ENCODE measurements at places on chromosomes 7 and 10. TPM values are rescaled to one million over a fixed set of nuclear protein-coding genes. Genes with fewer than 3 reads are reported as not detected.
A peak's percentile ranks its signal among the peaks of the same experiment; 100 is the strongest.

DNA sequence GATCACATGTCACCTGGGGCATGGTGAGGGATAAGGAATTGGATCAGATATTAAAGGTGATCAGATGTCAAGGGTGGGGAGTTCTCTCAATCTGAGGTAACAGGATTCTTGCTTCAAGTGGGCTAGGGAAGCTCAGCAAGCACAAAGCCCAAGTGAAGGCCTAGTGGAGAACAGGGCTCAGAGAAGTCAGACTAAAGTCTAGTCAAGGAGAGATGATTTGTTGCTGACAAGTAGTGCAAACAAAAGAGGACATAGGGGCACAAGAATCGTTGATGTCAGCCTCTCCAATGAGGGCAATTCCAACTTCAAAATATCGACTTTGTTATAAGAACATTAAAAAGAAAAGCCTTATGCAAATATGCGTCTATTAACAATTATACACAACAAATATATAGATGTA is 852.8 kb upstream of the CELF2 start:
- no peak for DNase-seq

- no peak for DNase-seq
Measured at GRCh38 chr7:149006345-149006725, 22.0 kb downstream of the PDIA4 start.

Gene SLC39A12
- total RNA-seq = not detected

DNA sequence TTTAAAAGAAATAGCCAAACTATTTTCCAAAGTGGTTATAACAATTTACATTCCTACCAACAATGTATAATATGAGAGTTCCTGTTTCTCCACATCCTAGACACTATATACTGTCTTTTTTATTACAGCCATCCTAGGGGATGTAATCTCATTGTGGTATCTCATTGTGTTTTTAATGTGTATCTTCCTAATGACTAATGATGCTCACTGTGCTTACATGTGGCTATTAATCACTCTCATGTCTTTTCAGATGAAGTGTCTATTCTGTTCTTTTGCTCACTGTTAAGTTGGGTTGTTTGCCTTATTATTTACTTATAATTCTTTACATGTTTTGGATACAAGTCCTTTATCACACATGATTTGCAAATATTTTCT is 71.8 kb downstream of the ZNF438 start:
- no peak for DNase-seq

DNA sequence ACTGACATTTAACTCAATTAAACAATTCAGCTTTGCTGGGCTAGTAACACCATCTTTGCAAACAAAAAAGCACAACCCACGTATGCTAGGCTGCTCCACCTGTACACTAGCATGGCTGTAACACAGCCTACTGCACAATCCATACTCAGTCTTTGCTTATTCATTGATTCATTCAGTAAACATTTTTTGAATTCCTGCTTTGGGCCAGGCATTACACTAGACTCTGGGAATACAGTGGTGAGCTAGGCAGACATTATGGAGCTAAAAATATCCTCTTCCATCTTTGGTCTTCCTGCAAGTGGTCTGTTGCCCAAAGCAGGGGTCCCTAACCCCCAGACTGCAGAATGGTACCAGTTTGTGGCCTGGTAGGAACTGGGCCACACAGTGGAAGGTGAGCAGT is 9.9 kb downstream of the CNNM1 start:
- DNase-seq = no peak

Gene GPC2
- 0.78 TPM for total RNA-seq

DNA sequence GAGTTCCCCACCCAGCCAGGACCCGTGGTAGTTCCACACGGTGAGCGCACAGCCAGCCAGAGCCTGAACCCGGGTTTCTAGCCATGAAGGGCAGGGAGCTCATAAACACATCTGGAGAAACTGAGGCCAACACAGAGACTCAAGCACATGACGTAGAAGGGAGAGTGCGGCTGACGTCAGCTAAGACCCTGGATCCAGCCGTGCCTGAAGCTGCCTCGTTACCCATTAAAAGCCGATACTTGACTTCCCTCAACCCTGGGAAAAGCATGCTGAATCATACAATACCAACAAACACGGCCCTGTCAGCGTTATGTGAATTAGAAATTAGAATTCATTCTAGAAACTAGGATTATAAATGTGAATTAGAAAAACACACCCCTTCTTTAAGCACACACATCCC is 65.2 kb upstream of the PDGFA start:
- no peak for DNase-seq

Gene BTRC
- total RNA-seq = 33.5 TPM

- no peak for DNase-seq
Measured at GRCh38 chr10:62514079-62514693, 140.0 kb downstream of the ZNF365 start.

- DNase-seq = no peak
Measured at GRCh38 chr7:84510505-84510904, 315.9 kb upstream of the SEMA3A start.

Gene SNCG
- total RNA-seq = 10.8 TPM

- DNase-seq = no peak
Measured at GRCh38 chr10:26723016-26723415, 25.5 kb downstream of the PDSS1 start.

Gene EDRF1
- total RNA-seq = 13.8 TPM

- DNase-seq = no peak
Measured at GRCh38 chr7:46990761-46991160, 591.1 kb downstream of the TNS3 start.

Gene SYCE1
- total RNA-seq = 0.37 TPM

DNA sequence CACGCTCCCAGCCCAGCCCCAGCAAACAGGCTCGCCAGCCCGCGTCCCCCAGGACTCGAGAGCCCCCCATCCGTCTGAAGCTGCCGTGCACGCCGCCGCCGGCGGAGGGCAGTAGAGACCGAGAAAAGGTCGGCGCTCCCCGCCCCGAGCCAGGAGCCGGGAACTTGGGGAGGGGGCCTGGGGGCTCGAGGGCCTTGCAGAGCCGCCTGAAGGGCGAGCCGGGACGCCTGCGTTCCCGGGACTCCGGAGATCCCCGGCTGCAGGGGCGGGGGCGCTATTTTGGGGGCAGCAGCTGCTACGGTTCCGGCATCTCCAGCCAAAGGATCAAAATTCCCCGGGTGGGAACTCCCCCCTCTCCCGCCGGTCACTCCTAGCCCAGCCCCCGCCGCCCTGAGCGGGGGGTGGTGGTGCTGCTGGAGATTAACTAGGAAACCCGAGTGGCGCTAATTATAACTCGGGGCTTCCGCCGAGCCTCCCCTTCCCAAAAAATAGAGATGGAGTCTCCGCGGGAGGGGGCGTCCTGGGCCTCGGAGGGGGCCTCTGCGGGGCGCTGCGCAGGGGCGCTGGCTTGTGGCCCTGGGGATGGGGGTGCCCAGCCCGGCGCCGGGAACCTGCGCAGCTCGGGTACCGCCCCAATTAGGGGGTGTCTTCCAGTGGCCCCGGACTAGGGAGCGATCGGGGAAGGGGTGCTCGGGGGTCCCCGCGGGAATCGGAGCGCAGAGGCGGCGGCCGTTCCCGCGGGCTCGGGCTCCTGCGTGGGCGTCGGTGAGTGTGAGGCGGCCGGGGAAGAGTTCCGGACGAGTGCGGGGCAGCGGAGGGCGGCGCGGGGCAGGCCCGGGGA is 608 bp downstream of the ACHE start:
- DNase-seq = peak; percentile 82

DNA sequence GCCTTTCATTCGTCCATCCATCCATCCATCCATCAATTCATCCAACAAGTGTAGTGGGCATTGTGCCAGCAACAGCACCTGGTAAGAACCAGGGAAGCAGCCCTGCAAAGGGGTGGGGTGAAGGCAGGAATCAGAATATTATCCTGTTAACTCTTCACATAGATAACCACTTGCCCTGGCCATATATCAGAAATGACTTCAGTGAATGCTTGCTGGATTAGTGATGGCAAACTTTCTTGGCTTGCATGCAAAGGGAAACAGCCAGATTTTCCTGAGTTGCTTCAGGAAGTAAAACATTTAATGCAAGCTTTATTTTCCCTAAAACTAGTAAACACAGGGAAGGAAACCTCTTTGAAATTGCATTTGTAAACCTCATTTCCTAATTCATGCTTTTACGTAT is 743 bp downstream of the OR2A5 start:
- no peak for DNase-seq

Gene CAMK2B
- 95.5 TPM for total RNA-seq

Gene MYL7
- 13,263 TPM for total RNA-seq

GRCh38 chr10:91550021-91550420 is 82.8 kb downstream of the PPP1R3C start:
- no peak for DNase-seq

DNA sequence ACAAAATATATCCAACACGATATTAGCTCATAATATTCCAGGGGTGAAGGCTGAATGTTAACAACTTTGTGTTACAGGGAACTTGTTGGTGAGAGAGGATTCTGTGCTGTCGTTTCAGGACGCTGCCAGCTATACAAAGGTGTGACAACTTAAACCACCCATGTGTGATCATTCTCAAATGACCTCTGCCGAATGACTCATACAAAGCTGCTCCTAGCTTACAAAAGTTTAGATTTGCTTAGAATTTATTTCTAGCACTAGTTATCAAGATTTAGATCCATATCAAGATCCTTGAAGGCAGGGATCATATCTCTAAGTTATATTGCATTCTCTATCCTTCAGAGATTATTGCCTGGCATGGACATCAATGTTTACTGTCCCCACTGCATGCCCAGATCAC is 65.3 kb downstream of the COBL start:
- DNase-seq = no peak

Gene ODAD2
- total RNA-seq = not detected

DNA sequence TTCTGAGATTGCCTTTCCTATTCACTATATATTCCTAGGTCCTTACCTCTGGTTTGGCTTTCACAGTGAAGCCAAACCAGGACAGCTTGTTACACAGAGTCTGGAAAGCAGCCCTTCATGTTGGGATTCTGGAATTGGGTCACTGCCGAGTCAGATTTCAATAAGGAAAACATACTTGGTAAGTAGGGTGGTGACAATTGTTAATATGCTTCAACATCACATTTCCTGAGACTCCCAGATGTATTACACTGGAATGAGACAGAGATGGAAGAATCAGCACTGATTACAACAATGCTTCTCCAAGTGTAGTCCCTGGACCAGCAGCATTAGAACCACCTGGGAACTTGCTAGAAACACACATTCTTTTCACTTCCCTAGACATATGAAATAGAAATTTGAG is 268.9 kb upstream of the SEMA3C start:
- DNase-seq = no peak

DNA sequence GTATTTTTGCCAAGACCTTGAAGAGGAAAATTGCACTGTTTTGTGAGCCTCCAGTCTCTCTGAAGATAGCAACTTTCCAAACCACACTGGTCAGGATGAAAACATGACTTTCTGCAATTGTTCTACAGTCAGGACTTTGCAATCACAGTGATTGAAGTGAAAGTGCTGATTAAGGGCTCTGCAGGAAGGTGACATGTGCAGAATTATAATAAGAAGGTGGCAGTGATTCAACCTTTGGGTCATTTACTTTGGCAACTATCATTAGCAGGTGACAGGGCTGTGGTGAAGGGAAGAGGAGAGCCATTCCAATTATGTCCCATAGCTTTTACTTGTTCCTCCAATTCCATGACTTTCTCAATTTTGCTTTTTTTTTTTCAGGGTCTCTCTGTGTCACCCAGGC is 350.0 kb upstream of the FZD8 start:
- no peak for DNase-seq

GRCh38 chr10:88702848-88703597 is 3.0 kb upstream of the LIPK start:
- no peak for DNase-seq

- DNase-seq = no peak
Measured at GRCh38 chr7:37234928-37235327, 213.7 kb downstream of the ELMO1 start.

Gene LMOD2
- total RNA-seq = 704 TPM

- no peak for DNase-seq
Measured at GRCh38 chr7:4645246-4645645, 36.8 kb upstream of the FOXK1 start.

- no peak for DNase-seq
Measured at GRCh38 chr10:95539560-95540284, 21.4 kb downstream of the SORBS1 start.

Gene PALD1
- total RNA-seq = 7.7 TPM

DNA sequence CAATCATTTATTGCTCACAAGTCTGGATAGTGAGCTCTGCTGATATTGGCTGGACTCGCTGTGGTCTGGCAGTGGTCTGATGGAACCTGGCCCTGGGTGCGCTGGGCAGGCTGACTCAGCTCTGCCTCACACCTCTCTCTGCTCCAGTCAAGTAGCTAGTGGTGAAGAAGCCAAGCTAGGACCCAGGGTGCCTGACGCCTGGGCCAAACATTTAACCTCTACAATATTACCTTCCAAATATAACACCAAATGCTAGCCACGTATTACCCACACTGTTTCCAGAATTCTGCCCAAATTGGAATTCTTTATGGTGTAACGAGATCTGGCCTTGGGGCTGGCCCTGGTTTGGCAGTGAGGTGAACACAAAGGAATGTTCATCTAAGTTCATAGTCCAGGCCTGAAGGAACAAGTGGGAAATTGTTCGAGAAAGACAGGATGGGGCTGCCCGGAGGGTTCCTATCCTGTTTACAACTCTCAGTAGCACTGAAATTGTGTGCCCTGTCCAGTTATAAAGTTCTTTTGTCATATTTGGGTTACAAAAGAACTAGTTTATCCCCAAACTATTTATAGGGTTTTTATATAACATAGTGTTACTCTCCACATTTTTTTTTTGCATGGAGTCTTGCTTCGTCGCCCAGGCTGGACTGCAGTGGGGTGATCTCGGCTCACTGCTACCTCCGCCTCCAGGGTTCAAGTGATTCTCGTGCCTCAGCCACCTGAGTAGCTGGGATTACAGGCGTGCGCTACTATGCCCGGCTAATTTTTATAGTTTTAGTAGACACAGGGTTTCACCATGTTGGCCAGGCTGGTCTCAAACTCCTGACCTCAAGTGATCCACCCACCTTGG is 16.3 kb downstream of the OR2AE1 start:
- peak; percentile 75 for DNase-seq

Gene LEP
- total RNA-seq = 0.15 TPM

DNA sequence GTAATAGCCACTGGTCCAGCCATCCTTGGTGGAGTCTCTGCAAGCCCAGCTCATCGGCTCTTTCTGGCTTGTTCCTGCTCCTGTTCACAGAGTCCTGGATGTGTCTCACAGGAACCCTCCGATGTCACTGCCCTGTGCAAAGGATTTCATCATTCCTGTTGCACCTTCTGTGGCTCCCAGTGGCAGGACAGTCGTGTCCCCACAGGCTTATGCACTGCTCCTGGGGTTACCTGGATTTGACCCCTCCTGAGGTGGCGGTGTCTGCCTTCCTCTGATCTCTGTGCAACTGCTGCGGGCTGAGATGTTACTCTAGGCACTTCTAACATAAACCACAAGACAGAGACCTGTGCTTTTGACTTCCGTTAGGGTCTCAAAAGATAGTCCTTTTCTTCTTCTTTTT is 30.6 kb downstream of the APBB1IP start:
- DNase-seq = no peak

- no peak for DNase-seq
Measured at GRCh38 chr10:112816033-112816430, 134.0 kb upstream of the TCF7L2 start.

Gene CALY
- total RNA-seq = not detected

- no peak for DNase-seq
Measured at GRCh38 chr7:40551685-40552576, 417.1 kb downstream of the SUGCT start.

Gene PLAU
- 5.1 TPM for total RNA-seq

GRCh38 chr7:73622909-73623797 is 1.2 kb downstream of the MLXIPL start:
- peak; percentile 78 for DNase-seq

Gene CNPY1
- total RNA-seq = not detected
